ENCODE measurements at places on chromosomes 11 and 22. TPM values are rescaled to one million over a fixed set of nuclear protein-coding genes. Genes with fewer than 3 reads are reported as not detected.

ZNF214 gene
- total RNA-seq: 7.3 TPM

DNA sequence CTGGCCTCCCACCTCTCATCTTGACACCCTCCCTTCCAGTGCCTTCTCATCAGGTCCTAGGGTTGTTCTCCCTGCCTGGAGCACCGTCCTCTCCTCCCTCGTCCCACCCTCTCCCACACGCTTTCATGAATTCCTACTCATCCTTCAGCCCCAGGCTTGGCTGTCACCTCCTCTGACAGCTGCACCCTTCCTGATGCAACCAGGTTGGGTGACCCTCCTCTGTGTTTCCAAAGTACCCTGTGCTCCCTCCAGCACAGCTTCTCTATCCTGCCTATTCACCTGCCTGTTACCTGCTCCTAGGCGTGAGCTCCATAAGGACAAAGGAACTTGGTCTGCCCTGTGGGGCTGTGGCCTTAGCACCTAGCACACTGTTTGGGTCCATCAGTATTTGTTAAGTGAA lies 58.4 kb downstream of the SGSM3 start:
- peaks cover 10% of the 10 kb centered on the region for H3K4me1 ChIP-seq
- no peak overlapping the region for H3K4me3 ChIP-seq
- H3K27me3 ChIP-seq: no peaks in the 10 kb centered on the region
- DNase-seq: no peak

GRCh38 chr11:115623021-115623451 lies 118.8 kb upstream of the CADM1 start:
- no peaks in the 10 kb centered on the region for H3K36me3 ChIP-seq
- H3K4me3 ChIP-seq: no peak overlapping the region
- peak; percentile 54 for DNase-seq
- H3K4me1 ChIP-seq: peaks cover 6% of the 10 kb centered on the region

- H3K4me3 ChIP-seq: no peak overlapping the region
- DNase-seq: no peak
- H3K4me1 ChIP-seq: no peaks in the 10 kb centered on the region
- H3K27me3 ChIP-seq: no peaks in the 10 kb centered on the region
- H3K27ac ChIP-seq: no peak overlapping the region
These were observed 20.4 kb upstream of the POGLUT3 start for GRCh38 chr11:108518581-108518980.

Measured in testis (tissue), 5 donors.